PC-3 (cell line): ENCODE measurements at places on chromosomes 6 and 20.

- no peak for DNase-seq
- no peak overlapping the region for H3K4me3 ChIP-seq
- peaks cover 59% of the 10 kb centered on the region for H3K27me3 ChIP-seq
- no peak overlapping the region for H3K27ac ChIP-seq
These were observed 82.3 kb downstream of the PHACTR3 start for GRCh38 chr20:59686404-59687346.

GRCh38 chr6:111761783-111762312, 111.4 kb downstream of the FYN start:
- H3K27me3 ChIP-seq: no peaks in the 10 kb centered on the region
- no peaks in the 10 kb centered on the region for H3K36me3 ChIP-seq
- no peak for DNase-seq
- no peak overlapping the region for H3K27ac ChIP-seq

- H3K27me3 ChIP-seq: no peaks in the 10 kb centered on the region
- H3K36me3 ChIP-seq: no peaks in the 10 kb centered on the region
- DNase-seq: peak; percentile 34
- peaks cover 7% of the 10 kb centered on the region; the same call in 1 of the 2 replicates for H3K4me1 ChIP-seq
These were observed 604.7 kb downstream of the RFPL4B start for GRCh38 chr6:112951829-112952228.

DNA sequence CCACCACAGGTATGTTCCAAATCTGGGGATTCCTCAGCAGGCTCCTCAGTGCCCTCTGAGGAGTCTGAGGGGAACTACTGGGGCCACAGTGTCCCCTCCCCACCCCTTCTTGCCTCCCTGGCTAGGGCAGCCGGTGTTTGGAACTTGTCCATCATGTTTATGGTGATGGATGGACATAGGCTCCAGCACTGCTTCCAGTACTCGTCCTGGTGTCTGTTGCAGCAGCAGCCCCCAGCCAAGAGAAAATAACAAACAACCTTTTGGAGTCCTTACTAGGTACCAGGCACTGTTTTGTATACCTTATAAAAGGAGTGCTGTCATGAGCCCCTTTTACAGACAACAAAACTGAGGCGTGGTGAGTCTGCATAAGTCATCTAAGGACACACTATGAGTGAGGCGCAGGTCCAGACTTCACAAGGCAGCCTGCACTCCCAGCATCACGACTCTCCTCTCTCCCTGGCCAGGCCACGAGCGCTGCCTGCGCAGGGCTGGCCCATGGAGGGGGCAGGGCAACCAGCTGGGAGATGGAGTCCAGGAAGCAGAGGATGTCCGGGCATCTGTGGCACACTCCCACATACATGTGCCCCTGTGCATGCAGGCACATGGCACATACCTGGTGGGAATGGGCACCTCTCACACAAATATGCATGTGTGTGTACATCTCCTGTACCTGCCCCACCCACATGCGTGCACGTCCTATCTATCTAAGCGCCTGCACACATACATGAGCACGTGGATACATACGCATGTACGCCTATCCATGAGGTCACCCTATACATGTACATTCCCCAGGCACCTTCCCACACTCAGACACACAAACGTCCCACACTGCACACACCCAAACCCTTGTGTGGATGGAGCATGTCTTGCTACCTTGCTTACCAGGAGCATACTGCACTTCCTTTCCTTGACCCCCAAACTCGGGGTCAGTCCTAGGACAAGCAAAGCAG, 152.7 kb downstream of the VEGFA start:
- H3K27ac ChIP-seq: peak overlapping the region; percentile 34
- H3K4me3 ChIP-seq: no peak overlapping the region
- H3K4me1 ChIP-seq: peaks cover 27% of the 10 kb centered on the region

GRCh38 chr6:130152908-130153510, 69.7 kb downstream of the SAMD3 start:
- H3K4me3 ChIP-seq: no peak overlapping the region
- no peaks in the 10 kb centered on the region for H3K36me3 ChIP-seq
- no peaks in the 10 kb centered on the region for H3K4me1 ChIP-seq

GRCh38 chr6:89073840-89074239, 6.7 kb upstream of the PNRC1 start:
- H3K4me1 ChIP-seq: no peaks in the 10 kb centered on the region
- no peak overlapping the region for H3K4me3 ChIP-seq
- no peaks in the 10 kb centered on the region for H3K27me3 ChIP-seq

DNA sequence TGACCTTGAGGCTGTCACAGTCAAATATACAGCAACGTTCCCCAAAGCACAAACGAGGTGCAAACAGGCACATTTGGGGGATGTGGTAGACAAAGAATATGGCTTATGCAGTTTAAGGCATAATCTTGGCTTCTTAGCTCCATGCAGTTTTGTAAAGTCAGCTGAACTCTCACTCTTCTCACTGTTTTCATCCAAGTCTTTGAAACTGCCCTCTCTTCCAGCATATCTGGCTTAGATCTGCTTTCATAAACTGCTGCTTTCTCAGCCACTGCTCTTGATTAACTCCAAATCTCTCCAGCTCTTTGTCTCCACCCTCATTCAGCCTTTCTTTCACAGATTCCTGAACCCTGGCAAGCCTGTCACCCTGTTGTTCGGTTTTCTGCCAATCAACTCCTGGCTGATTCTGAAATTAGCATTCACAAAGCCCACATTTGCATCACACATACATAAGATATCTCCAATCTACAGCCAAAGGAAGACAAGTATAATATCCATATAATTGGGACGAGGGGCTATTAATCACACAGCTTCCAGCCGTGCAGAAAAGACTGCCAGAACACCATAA, 301.1 kb upstream of the RNF217 start:
- no peaks in the 10 kb centered on the region for H3K36me3 ChIP-seq
- H3K4me3 ChIP-seq: no peak overlapping the region
- DNase-seq: no peak
- no peaks in the 10 kb centered on the region for H3K4me1 ChIP-seq
- H3K27ac ChIP-seq: no peak overlapping the region

GRCh38 chr6:93165850-93166430, 253.4 kb downstream of the EPHA7 start:
- no peaks in the 10 kb centered on the region for H3K4me1 ChIP-seq
- no peak for DNase-seq
- no peak overlapping the region for H3K4me3 ChIP-seq
- H3K27ac ChIP-seq: peak overlapping the region; percentile 34; the same call in 1 of the 2 replicates
- H3K27me3 ChIP-seq: no peaks in the 10 kb centered on the region

- DNase-seq: no peak
- no peak overlapping the region for H3K4me3 ChIP-seq
- no peaks in the 10 kb centered on the region for H3K36me3 ChIP-seq
- H3K27me3 ChIP-seq: peaks cover 69% of the 10 kb centered on the region
These were observed 4.2 kb downstream of the SCRT2 start for GRCh38 chr20:671252-672030.

DNA sequence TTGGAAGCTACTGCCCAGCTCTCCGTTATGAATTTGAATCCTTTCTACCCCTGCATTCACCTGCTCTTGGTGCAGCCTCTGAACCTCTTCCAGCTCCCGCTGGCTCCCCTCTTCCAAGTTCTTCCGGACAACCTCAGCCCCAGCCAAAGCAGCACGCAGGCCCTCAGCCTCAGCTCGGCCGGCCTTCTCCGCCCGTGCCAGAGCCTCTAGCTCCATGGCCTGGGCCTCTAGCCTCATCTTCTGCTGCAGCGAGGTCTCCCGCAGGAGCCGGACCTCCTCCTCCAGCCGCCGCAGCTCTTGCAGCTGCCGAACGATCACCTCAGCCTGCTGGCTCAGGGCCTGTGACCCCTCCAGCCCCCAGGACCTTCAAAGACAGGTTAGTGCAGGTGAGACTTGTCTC, 3.2 kb downstream of the CCHCR1 start:
- H3K27me3 ChIP-seq: no peaks in the 10 kb centered on the region
- no peak overlapping the region for H3K27ac ChIP-seq
- peaks cover 8% of the 10 kb centered on the region for H3K4me1 ChIP-seq
- H3K36me3 ChIP-seq: 0 out of 2 replicates have a peak, but pooled peaks cover 5% of the 10 kb centered on the region
- no peak for DNase-seq

DNA sequence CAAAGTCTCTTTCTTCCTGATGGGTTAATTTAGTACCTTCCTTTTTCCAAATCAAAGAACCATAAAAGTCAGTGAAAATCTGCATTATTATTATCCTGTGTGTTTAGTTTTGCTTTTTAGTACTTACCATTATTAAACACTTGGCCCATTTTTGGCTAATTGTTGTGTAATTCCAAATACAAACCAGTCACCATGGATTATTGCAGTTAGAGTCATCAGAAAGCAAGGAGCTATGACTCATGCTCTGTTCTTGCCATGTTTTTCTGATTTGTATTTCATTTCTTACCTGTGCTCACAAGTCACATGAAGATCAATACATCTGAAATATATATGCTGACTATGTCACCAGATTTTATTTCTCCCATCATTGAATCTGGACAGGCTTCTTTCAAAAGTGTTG, 31.3 kb downstream of the SLC22A3 start:
- peaks cover 9% of the 10 kb centered on the region for H3K4me1 ChIP-seq
- H3K36me3 ChIP-seq: no peaks in the 10 kb centered on the region
- no peaks in the 10 kb centered on the region for H3K27me3 ChIP-seq

- no peaks in the 10 kb centered on the region for H3K36me3 ChIP-seq
- H3K4me3 ChIP-seq: no peak overlapping the region
- no peak for DNase-seq
These were observed 436.0 kb downstream of the HACE1 start for GRCh38 chr6:104423691-104424090.

DNA sequence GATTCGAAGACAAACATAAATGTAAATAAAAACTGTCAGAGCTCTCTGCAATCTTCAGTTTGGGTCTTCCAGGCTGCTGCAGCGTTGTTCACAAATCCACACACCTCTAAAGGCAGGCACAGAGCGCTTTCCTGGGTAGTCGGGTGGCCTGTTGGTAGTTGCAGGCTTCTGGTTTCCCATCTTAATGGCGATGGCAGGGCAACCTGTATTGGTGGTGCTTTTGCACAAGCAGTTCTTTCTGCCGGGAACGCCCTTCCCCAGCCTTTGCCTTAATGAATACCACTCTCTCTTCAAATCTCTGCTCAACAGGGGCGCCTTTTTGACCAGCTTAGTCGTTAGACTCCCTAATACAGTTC, 723 bp upstream of the IFT52 start:
- H3K27me3 ChIP-seq: no peaks in the 10 kb centered on the region
- H3K27ac ChIP-seq: no peak overlapping the region
- peaks cover 14% of the 10 kb centered on the region for H3K4me1 ChIP-seq
- no peaks in the 10 kb centered on the region for H3K36me3 ChIP-seq

- no peak overlapping the region for H3K27ac ChIP-seq
- H3K4me3 ChIP-seq: no peak overlapping the region
- H3K4me1 ChIP-seq: peaks cover 4% of the 10 kb centered on the region
- peak; percentile 76 for DNase-seq
These were observed 14.6 kb downstream of the CD40 start for GRCh38 chr20:46132705-46133120.

- H3K27ac ChIP-seq: no peak overlapping the region
- DNase-seq: no peak
- no peaks in the 10 kb centered on the region for H3K36me3 ChIP-seq
These were observed 182.4 kb upstream of the QKI start for GRCh38 chr6:163232015-163232523.

GRCh38 chr6:36984581-36985416, 1.2 kb downstream of the MTCH1 start:
- H3K27me3 ChIP-seq: no peaks in the 10 kb centered on the region
- H3K36me3 ChIP-seq: peaks cover 2% of the 10 kb centered on the region; the same call in 1 of the 2 replicates
- DNase-seq: peak; percentile 61
- H3K4me1 ChIP-seq: peaks cover 24% of the 10 kb centered on the region
- peak overlapping the region; percentile 15; the same call in 1 of the 2 replicates for H3K27ac ChIP-seq

- H3K27ac ChIP-seq: no peak overlapping the region
- H3K4me3 ChIP-seq: no peak overlapping the region
- DNase-seq: no peak
- no peaks in the 10 kb centered on the region for H3K27me3 ChIP-seq
- no peaks in the 10 kb centered on the region for H3K4me1 ChIP-seq
These were observed 74.1 kb upstream of the SALL4 start for GRCh38 chr20:51876313-51876940.

DNA sequence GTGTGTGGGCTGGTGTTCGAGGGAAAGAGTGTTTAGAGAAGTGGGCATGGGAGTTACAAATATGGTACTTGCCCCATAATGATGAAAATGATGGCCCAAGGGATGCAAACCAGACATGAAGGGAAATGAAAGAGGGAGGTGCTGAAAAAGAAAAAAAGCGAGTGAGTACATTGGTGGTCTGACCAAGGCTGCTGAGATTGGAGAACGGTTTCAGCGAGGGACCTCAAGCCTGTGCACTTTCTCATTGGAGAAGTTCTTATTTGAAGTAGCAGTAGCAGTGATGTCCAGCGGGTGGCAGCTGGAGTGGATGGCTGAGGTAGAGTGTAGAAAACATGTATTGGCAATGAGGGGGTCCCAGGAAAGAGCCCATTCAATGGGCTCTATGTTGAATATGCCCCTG, 54.8 kb downstream of the TNFAIP3 start:
- H3K4me3 ChIP-seq: no peak overlapping the region
- no peaks in the 10 kb centered on the region for H3K36me3 ChIP-seq
- H3K4me1 ChIP-seq: peaks cover 16% of the 10 kb centered on the region
- H3K27me3 ChIP-seq: no peaks in the 10 kb centered on the region
- no peak overlapping the region for H3K27ac ChIP-seq

DNA sequence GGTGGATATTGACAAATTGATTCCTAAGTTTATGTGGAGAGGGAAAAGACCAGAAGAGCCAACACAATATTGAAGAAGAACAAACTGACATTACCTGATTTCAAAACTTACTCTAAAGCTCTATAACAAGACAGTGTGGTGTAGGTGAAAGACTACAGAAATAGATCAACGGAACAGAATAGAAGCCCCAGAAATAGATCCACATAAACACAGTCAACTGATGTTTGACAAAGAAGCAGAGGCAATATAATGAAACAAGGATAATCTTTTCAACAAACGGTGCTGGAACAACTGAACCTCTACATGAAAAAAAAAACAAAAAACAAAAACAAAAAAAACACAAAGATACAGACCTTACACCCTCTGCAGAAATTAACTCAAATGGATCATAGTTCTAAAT, 50.2 kb downstream of the MAP3K5 start:
- H3K4me3 ChIP-seq: no peak overlapping the region
- no peaks in the 10 kb centered on the region; the same call in 1 of the 2 replicates for H3K36me3 ChIP-seq
- DNase-seq: no peak
- H3K4me1 ChIP-seq: no peaks in the 10 kb centered on the region
- H3K27me3 ChIP-seq: no peaks in the 10 kb centered on the region

GRCh38 chr6:3409699-3410384, 47.0 kb downstream of the SLC22A23 start:
- peaks cover 37% of the 10 kb centered on the region for H3K4me1 ChIP-seq
- no peak overlapping the region for H3K4me3 ChIP-seq
- H3K27ac ChIP-seq: no peak overlapping the region
- H3K27me3 ChIP-seq: no peaks in the 10 kb centered on the region
- H3K36me3 ChIP-seq: no peaks in the 10 kb centered on the region
